ENCODE measurements at places on chromosomes 4 and X.

DNA sequence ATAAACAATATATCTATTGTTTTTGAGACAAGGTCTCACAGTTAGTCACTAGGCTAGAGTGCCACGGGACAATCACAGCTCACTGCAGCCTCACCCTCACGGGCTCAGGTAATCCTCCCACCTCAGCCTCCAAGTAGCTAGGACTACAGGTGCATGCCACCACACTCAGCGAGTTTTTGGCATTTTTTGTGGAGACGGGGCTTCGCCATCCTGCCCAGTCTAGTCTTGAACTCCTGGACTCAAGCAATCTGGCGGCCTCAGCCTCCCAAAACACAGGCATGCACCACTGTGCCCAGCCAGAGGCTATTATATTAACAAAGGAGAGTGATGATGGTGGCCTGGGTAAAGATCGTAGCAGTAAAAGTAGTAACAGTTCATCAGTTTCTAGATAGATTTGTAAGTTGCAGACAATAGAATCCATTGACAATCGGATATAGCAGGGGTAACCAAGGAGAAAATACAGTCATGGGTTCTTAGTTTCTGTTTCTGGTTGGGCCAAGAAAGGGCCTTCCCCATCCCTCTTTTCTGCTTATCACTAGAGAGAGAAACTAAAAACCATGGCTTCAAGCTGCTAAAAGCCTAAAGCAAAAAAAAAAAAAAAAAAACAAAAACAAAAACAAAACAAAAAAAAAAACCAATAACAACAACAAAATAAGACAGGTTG is 60.6 kb downstream of the ANXA10 start:
- DNase-seq, result no peak

DNA sequence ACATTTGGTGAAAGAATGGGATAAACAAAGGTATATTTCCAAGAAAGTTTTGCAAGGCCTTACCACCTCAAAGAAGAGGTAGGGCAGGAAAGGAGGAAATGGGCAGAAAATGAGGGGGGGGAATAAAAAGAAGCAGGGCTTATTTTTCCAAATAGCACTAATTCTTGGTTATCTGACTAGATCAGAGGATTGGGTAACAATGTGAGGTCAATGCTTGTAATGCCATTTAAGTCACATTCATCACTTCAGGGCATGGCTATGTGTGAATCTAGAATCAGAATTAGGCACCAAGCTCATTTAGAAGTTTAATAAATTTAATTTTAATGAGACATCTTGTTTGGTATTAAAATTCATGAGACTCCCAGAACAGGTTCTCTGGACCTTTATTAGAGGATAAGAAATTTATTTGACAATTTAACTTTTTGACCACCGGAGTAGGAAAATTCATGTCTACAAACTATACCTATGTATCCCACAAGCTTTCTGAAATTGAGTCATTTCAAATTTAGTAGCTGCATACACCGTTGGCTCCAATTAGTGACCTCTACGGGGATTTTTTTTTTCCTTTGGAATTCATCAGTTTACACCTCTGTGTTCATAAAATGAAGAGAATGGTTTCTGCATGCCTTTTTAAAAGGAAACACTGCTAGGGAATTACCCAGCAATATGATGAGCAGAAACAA is 1.4 kb upstream of the STS start:
- peak; percentile 29 for DNase-seq

- DNase-seq, result peak; percentile 35
Measured at GRCh38 chr4:82886147-82886942, 4.6 kb downstream of the SEC31A start.

DNA sequence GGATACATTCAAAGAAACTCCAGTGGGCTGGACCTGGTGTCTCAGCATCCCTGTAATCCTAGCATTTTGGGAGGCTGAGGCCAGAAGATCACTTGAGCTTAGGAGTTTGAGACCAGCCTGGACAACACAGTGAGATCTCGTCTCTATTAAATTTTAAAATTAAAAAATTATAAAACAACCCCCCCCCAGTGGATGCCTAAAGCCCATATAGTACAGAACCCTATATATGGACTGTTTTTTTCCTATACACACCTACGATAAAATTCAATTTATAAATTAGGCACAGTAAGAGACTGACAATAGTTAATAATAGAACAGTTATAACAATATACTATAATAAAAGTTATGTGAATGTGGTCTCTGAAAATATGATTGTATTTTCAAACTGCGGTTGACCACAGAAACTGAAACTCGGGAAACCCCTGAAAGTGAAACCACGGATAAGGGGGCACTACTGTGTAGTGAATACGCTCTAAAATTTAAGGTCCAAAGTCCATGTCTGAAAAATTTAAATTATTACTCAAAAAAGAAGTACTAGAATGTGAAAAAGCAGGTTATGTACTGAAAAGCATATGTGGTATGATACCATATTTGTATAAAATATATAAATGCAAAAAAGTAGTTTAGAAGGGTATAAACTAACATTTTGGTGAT is 2.0 kb downstream of the SMIM14 start:
- peak; percentile 53 for DNase-seq

DNA sequence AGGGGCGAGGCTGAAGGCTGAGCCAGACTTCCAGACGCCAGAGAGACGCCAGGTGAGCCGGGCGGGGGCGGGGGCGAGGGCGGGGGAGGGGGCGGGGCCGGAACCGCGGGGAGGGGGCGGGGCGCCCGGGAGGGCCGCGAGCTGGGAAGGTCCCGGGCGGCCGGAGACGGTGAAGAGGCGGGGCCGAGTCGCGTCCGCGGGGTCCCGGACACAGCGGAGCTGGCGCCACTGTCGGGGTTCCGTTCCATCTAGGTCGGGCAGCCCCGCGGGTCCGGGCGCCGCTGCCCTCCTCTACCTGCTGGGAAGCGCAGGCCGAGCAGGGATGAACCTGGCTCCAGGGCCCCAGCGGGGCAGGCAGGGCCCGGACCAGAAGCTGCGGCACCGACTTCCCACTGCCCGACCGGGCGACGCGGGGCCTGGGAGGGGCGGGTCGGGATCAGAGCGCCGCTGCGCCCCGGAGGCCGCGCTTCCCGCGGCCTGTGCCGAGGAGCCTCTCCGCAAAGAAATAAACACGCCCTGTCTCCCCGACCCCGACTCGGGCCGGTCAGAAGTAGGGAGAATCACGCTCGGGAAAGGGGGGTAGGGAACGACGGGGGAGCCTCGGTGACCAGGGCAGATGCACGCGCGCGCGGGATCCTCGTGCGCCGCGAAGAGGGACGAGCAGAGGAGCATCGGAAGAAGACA is 10.6 kb downstream of the HMX1 start:
- DNase-seq, result no peak

All from GM23248 (cell line).